Right lung (tissue), 10 donors: ENCODE measurements at places on chromosomes 7 and 10. TPM values are rescaled to one million over a fixed set of nuclear protein-coding genes. Genes with fewer than 3 reads are reported as not detected.

DNA sequence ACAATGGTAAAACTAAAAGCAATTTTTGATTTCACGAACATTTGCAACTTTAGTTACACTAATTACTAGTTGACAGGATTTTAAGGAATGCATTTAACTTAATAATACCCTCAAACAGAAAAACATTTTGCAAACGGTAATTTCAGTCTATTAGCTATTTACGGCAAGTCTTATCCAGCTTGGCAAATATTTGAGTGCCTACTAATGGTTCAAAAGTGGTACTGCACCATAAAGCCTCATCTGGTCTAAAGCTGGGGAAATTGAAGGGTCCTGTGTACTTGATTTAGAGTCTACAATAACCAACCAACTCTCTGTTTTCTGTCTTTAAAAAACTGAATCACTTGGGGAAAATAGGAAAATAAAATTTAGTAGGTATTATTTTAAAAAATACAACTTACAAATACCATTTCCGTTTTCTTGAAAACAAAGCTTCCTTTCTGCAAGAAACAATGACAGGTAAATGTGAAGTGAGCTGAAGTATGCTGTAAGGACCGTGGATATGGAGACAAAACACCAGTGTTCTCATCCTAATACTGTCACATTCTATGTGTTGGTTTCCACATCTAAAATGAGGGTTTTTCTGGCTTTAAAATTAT, 142.3 kb downstream of the VPS50 start:
- no peak for DNase-seq

DNA sequence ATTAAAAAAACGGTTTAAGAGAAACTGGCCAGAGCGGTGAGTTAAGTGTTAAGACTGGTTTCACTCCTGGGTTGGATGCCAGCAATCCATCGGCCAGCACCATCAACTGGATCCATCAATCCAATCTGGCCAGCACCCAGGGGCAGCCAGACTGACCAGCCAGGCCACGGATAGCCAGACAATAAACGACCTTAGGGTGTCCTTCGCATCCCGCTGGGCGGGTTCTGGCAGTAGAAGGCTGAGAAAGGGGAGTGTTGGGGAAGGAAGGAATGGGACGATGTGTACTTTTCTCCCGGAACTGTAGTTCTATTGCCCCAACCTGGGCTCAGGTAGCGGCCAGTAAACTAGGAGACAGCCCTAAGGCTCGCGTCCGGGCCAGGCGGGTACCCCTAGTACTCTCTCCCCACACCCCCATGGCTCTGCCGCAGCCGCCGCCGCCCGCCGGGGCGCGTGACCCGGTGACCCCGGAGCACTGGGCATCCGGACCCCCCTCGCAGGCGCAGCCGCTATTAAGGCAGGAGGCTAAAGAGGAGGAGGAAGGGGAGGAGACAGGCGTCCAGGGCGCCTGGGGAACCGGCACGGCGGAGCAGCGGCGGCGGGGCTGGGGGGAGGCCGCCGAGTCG, at the start of gene CASD1:
CASD1 (plus strand) TSS at position 546 of the 623 bp plus-strand sequence. CDS start 276 bp downstream, outside the sequence.
- peak; percentile 40 for DNase-seq

DNA sequence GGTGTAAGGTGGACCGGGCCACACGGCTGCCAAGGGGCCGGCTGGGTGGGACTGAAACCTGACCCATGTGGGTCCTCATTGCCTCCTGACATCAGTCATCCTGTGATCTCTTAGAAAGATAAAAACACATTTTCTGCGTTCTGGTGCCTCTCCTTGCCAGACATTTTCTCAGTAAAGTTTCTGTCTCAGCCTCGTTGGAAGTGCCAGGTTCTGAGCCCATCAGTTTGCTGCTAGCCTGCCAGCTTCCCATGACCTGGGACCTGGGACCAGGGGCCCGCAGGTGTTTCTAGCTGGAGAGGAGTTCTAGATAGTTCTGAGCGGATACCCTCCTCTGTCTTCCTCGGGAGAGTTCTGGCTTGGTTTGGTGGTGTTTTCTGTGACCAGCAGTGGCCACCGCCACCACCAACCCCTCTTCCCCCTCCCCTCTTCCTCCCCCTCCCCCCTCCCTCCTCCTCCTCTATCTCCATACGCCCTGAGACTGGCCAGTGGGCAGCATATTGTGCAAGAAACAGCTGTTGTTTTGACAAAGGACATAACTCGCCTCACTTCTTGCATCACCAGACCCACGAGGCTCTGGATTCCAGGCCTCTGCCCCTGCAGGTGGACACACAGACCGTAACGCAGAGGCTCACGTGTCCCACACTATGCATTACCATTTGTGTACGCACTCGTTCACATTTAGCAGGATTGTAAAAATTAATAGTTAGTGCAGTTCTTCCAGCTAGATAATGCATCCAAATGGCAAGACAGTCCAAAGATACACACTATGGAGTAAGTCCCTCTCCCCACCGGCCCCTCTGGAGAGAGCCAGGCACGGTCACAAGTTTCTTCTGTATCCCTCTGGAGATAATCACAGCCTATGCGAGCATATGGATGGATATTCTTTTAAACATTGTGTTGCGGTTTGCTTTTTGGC, 94.6 kb downstream of the CUX1 start:
- DNase-seq: peak; percentile 70

GRCh38 chr7:7304705-7305450, 122.5 kb downstream of the C1GALT1 start:
- no peak for DNase-seq

- DNase-seq: no peak
These were observed 99.4 kb downstream of the RSU1 start for GRCh38 chr10:16717622-16718395.

DNA sequence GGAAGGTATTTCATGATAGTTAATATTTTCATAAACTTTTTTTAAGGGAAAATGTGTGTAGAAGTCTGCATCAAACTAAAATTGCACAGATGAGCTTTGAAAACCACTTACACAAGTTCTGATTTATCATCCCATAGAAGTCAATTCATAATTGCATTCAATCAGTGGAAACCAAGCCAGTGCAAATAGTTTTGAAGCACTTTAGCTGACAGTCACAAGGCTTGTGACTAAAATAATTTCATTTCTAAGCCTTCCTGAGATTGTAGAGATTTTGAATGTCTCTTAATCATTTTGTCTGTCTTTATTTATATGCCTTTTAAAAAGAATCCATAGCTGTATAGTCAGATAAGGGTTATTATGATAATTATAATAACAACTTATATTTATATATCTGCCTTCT, 41.4 kb downstream of the EXOC4 start:
- DNase-seq: no peak

GRCh38 chr7:104931181-104931781, 82.7 kb upstream of the KMT2E start:
- no peak for DNase-seq

UCN3 gene
- 0.74 TPM for polyA plus RNA-seq
